ENCODE measurements at places on chromosomes 13 and 19.

- no peak for DNase-seq
Observed at GRCh38 chr19:35266520-35267352, 2.0 kb upstream of the USF2 start.

- no peak for DNase-seq
Observed at GRCh38 chr13:98144801-98145350, 2.0 kb downstream of the FARP1 start.

DNA sequence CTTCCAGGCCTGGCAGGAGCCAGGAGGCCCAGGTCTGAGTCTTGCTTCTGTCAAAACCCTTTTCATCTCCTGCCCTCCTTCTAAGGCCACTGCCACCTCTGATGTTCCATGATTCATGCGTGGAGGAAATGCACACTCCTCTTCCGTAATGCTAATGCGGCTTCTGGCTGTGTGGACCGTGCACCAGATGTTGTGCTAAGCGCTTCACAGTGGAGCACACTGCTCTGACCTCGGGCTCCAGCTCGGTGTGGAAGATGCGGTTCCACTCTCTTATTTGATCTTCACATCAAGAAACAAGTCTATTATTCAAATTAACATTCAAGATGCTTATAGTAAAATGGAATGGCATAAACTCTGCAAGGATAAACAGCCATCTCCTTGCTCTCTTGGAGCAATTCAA, 629.2 kb downstream of the UQCRFS1 start:
- DNase-seq: no peak

- DNase-seq: no peak
Observed at GRCh38 chr13:111345682-111346081, 25.2 kb downstream of the TEX29 start.

- DNase-seq: no peak
Observed at GRCh38 chr19:17180997-17181702, 34.0 kb upstream of the USE1 start.

GRCh38 chr19:1249990-1250436, 1.6 kb downstream of the MIDN start:
- DNase-seq: no peak

DNA sequence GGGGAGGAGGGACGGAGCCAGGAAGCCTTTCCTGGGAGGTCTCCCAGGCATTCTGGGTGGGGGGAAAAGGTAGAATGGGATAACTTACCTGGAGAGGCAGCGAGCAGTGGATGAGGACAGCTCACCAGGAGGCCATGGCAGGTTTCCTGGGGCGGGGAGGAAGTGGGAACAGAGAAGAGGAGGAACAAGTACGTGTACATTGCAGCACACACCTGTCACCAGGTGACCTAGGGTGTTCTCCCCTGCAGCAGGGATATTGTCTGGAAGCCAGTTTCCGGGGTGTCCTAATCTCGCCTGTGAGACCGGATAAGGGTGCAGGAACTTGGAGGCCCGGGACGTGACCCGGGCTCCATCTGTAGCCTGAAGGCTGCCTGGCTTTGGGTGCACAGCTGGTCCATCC, at the start of gene FUT3:
Gene FUT3, minus strand, starts transcription at position 148 of the 400 bp plus-strand sequence.
- no peak for DNase-seq

GRCh38 chr13:28056426-28056825, 44.0 kb downstream of the FLT3 start:
- DNase-seq: no peak

GRCh38 chr19:45636902-45637301, 2.3 kb downstream of the EML2 start:
- no peak for DNase-seq

DNA sequence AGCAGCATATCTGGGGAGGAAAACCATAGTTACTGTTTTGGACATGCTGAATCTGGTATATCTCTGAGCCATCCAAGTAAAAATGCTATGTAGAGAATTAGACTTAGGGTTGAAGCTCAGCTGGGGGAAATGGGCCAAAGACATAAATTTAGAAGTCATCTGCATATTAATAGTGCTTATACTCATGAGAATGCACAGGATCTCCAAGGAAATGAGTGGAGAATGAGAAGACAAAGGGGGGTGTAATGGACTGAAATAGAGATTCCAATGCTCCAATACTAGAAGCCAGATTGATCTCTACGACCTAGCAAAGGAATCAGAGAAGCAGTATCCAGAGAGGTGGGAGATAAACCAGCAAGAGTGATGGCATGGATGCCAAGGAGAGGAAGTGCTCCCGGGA, 10.3 kb upstream of the FAM124A start:
- DNase-seq: no peak

- DNase-seq: peak; percentile 75
Observed at GRCh38 chr13:97460004-97460775, 26.2 kb downstream of the RAP2A start.

DNA sequence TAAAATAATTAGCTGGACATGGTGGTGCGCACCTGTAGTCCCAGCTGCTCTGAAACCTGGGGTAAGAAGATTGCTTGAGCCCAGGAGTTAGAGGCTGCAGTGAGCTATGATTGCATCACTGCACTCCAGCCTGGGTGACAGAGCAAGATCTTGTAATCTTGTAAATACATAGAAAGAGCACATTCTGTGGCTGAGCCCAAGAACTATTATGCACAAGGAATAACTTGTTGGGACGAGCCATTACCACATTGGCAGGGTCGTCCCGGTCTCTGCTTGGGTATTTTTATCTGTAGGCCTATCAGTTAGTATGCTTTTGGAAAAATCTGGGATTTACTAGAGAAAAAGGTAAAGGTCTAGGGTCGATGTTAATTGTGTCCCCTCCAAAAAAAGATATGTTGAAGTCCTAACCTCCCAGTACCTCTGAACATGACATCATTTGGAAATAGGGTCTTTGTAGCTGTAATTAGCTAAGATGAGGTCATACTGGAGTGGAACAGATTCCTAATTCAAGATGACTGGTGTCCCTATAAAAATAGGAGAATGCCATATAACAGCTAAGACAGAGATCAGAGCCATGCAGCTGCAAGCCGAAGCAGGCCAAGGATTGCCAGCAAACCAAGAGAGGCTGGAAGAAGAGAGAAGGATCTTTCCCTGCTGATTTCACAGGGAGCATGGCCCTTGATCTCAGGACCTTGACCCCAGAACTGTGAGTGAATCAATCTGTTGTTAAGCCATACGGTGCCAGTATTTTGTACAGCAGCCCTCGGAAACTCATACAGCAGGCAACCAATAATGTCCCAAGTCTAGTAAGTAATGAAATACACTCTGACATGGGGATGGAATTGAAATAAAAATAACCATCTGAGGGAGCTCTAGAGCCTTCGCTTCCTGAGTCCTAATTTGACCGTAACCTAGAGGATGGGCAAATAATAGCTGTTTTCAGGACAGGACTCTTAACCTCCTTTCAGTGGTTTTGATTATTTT, 77.0 kb downstream of the TM9SF2 start:
- DNase-seq: no peak

- DNase-seq: no peak
Observed at GRCh38 chr13:73090116-73090822, 31.5 kb downstream of the KLF5 start.

- no peak for DNase-seq
Observed at GRCh38 chr13:74246487-74246886, 112.3 kb upstream of the KLF12 start.

DNA sequence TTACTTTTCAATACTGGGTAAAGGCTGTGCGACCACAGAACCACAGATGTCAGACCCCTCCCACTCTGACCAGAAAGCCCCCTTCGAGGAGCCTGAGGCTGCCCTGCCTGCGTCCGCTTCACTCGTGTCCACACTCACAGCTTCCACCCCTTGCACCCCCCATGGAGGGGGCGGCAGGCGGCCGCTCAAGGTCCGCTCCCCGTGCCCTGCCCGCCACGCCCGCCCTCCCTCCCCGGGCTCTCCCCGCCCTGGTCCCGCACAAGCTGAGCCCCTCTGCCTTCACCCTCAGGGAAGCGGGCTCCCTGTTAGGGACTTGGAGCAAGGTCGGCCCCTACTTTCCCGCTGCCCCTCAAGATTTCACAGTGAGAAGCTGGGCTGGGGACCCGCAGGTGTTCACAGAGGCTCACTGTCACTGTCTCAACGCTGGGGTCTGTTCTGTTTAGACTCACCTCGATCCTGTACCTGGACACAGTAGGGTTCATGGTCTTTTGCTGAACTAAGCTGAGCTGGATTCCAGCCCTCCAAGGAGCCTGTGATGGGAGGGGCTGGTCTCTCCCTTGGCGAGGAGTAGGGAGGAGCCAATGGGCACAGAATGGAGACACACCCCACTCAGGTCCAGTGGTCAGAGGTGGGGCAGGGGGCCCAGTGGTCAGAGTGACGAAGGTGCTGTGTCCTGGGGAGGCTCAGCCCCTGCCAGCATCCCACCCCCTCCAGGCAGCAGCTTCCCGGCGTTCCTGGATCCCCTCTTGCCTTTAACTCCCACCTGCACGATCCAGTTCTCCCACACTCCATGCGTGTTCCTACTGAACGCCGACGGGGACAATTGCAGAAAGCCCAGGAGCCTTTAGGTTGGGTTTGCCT, 69.5 kb downstream of the SPACA7 start:
- DNase-seq: no peak

DNA sequence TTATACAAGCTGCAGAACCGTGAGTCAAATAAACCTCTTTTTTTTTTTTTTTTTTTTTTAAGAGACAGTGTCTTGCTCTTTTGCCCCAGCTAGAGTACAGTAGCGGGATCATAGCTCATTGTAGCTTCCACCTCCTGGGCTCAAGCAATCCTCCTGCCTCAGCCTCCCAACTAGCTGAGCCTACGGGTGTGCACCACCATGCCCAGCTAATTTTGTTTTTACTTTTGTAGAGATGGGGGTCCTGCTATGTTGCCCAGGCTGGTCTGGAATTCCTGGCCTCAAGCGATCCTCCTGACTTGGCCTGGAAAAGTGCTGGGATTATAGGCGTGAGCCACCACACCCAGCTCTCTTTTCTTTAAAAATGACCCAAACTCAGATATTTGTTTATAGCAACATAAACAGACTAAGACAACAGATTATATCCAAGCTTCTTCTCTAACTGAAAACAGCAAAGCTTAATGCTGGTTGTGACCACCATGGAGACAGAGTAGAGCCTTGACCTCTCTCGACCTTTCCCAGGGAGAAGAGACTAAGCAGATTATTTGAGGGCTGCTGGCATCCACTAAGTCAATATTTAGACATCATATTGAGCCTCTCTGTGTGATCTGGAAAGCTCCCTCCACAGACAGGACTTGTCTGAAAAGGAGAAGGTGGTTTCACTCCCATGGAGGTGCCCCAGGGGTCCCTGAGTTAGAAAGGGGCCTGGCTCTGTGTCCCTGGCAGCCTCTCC, 150.0 kb downstream of the KCTD15 start:
- DNase-seq: no peak

DNA sequence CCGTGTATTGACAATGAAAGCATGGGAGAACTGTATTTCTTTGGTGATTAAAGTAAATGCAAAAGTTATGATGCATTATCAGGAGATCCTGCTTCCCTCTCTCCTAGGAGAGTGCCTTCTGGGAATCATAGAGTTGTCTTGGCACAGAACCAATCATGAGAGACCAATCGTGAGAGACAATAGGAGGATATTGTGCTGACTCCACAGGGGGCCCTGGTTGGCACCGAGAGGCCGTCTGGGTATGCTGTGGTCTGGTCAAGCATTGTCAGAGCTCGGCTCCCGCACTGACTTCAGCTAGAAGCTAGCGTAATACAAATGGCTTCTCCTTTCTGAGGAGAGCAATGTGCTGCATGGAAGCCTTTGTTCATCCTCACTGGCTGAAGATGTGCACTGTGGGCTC, 131.5 kb upstream of the GJB6 start:
- no peak for DNase-seq

- DNase-seq: no peak
Observed at GRCh38 chr19:2616741-2617392, 85.6 kb downstream of the GNG7 start.

GRCh38 chr19:12946092-12946721, 545 bp downstream of the RAD23A start:
- peak; percentile 78 for DNase-seq

DNA sequence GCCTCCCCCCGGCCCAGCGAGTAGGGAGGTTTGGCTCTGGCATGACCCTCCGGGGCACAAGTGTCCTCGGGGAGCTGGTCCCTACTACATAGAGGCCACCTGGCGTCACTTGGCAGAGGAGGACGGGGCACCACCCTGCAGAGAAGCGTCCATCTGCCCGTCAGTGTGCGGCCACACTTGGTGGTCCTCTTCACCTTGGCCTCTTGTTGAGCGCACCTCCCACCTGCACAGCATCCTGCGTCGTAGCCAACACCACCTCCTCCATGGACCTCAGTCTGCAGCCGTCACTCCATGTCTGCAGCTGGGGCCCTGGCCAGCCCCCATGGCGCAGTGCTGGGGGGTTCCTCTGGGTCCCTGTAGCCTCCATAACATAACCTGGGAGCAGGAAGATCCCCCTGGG, 35.1 kb downstream of the MCF2L start:
- DNase-seq: no peak

DNA sequence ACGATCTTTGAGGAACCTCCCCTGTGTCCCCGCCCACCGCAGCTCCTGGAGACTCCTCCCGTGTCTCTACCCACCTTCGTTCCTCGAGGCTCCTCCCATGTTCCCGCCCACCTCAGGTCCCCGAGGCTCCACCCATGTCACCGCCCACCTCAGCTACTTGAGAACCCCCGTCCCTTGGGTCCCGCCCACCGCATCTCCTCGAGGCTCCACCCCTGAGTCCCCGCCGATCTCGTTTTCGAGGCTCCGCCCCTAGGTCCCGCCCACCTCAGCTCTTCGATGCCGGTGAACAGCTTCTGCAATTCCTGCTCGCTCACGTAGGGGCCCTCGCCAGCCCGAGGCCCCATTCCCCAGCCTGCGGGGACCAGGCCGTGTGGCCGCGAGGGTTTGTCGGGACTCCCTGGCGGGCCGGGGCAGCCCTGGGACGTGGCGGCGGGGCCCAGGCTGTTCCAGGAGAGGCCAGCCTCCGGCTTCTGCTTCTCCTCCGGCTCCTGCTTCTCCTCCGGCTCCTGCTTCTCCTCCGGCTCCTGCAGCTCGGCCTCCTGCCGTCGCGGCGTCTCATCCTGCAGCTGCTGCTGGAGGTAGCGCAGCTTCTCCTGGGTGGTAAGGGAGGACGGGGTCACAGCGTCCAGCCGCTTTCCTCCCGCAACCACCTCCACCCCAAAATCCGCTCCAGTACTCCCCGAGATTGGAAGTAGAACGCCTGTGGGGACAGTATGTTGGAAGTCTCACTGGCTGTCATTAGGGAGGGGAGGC, 16.7 kb downstream of the TSKS start:
- DNase-seq: peak; percentile 79

GRCh38 chr13:26967119-26968038, 204.2 kb downstream of the USP12 start:
- no peak for DNase-seq

DNA sequence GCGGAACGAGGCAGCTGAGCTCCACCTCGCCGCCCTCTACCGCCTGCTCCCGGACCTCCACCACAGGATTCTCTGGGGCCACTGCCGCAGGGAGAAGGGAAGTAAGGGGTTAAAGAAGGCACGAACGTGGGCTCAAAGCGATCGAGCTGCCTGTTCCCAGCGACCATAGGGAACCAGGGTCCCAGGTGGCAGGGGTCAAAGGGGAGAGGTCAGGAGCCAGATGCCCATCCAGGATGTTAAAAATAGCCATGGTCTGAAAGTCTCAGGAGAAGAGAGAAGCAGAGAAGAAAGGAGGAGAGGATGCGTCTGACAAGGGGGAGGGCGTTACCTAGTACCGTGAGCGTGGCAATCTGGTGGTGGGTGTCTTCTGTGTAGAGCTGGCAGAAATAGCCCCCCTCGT, 7.4 kb upstream of the ZNF428 start:
- DNase-seq: no peak

- no peak for DNase-seq
Observed at GRCh38 chr13:113747291-113747833, 11.7 kb upstream of the TMEM255B start.
